ENCODE measurements at places on chromosomes 16 and 17.

DNA sequence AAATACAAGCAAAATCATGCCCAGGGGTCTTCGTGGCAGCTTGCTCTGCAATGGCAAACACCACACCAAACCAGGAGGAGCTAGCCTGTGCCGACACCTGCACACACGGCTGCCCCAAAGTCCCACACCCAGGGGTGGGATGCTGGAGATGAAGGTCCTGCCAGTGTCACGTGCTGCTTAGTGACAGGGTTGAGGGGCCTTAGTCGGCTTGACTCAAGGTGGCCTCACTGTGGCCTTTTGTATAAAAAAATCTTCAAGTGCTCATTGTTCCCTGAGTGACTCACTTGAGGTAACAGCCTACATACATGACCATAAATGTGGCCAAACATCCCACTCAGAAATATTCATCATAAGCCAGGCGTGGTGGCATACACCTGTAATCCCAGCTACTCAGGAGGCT, 7.3 kb downstream of the TRIM65 start:
- DNase-seq: no peak

- no peak for DNase-seq
These were observed 9.4 kb upstream of the SPATA2L start for GRCh38 chr16:89710709-89711564.

- peak; percentile 56 for DNase-seq
These were observed 804 bp downstream of the TGFB1I1 start for GRCh38 chr16:31472709-31473203.

GRCh38 chr16:88743693-88744576, 37.6 kb downstream of the CTU2 start:
- DNase-seq: peak; percentile 93

DNA sequence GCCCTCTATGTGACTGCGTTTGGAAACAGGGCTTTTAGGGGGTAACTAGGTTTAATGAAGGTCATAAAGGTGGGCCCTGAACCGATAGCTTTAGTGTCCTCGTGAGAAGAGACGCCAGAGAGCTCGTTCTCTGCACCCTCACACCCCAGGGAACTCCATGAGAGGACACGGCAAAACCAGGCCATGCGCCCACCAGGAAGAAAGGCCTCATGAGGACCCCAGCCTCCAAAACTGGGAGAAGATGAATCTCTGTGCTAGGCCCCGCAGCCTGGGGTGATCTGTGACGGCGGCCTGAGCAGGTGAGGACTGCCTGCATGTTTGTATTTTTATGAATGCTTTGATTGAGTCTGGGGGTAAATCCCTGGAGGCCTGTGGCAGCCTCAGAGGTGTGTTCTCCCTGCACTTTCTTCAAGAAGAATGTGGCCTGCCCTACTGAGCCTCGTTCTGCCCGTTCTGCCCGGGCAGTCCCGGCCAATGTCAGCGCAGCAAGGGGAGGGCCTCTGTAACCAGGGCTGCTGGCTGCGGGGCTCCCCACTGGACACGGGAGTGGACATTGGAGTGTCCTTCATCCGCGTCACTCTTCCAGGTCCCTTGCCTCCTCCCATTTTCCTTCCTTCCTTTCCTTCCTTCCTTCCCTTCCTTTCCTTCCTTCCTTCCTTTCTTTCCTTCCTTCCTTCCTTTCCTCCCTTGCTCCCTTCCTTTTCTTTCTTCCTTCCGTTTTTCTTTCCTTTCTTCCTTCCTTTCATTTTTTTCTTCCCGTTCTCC, 6.8 kb upstream of the RNF213 start:
- no peak for DNase-seq

Measured in suppressor macrophage treated with lipopolysaccharide for 1 hour (primary cell).